GM20000 (cell line): ENCODE measurements at places on chromosomes 2 and 18.

DNA sequence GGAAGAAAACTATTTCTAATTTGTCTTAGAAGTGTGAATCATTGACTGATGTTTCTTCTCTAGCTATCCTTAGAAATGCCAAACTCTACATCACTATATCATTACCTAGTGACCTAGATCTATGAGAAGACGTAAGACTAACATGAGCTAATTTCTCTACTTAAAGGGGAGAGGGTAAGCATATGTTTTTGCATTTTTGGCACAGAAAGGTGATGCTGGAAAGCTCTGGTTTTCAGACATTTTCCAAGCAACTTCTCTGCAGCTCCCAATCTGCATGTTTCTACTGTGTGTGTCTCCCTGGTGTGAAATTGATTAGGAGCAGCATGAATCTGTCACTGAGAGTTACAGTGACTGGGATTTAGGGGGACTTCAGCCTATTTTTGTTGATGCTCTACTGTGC lies 235.2 kb upstream of the LINC00305 start:
- no peak for DNase-seq

DNA sequence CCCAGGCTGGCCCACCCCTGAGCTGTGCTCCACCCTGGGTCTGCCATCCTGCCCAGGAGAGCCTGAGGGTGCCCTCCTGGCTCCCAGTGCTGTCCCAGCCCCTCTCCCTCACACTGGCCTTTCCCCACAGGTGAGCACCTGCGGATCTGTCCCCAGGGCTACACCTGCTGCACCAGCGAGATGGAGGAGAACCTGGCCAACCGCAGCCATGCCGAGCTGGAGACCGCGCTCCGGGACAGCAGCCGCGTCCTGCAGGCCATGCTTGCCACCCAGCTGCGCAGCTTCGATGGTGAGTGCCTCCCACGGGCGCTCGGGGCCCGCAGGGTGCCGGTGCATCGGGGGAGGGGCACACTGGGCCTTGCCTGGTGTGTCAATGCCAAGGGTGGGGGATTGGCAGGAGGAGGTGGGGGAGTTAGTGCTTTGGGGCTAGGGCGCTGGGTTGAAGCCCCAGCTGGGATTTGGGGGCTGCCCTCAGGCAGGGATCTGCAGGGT lies 23.5 kb downstream of the GPC1 start:
- no peak for DNase-seq

- DNase-seq, result peak; percentile 31
These were observed at the start of gene DSC3 for GRCh38 chr18:31042406-31043181. DSC3 (minus strand) TSS chr18:31042742; CDS start chr18:31042660, 82 bp downstream.

DNA sequence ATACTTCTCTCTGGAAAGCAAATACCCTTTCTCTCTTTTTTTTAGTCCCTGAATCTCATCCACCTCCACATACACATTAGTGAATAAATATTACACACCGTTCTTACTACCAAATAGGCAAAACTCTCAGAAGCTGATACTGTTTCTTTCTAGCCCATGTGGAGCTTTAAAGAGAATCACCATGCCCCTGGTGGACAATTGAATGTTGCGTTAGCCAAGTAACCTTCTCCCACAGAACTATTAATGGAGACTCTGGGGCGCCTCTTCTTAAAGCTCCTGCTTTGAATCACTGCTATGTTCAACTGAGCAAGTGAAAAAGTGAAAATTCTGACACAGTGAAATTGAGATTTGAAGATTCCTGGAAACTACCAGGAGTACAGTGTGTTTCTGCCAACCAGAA lies 522.8 kb upstream of the CDH7 start:
- DNase-seq, result no peak

- DNase-seq, result no peak
These were observed 84.8 kb downstream of the AQP4 start for GRCh38 chr18:26780520-26781325.

DNA sequence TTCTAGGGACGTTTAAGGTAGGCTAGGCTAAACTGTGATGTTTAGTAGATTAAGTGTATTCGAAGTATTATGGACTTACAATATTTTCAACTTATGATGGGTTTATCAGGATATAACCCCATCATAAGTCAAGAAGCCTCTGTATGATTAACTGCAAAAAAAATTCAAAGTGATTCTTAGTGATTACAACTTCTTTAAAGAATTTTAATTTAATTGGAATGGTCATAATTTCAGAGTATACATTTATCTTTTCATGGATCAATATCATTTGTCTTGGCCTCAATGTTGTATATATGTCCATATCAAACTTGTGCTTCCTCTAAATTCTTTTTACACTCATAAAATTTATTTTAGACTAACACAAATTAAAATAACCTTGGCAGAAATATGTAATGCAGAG lies 183.3 kb upstream of the LRP1B start:
- DNase-seq, result no peak

- DNase-seq, result no peak
These were observed 1554.4 kb upstream of the LRRTM1 start for GRCh38 chr2:81858998-81859397.

DNA sequence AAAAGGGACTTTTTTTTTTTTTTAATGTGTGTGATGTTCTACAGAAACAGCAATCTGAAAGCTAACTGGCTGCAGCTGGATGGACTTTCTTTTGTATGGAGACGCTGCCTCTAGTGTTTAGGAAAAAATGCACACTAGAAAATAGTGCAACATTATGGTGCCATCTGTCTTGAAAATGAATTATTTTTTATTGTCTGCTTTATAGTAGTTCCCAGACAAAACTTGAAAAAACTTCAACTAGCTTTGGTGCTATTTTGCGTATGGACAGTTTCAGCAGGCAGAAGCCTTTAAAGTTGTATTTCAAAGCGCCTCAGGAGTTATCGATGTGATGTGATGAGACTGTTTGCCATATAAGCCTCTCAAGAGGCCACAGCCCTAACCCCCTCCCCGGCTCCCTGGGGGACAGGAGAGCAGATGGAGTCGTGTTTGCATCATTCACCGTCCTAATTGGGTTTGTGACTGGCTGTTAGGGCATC lies 86.9 kb downstream of the LTBP1 start:
- DNase-seq, result no peak
